ENCODE measurements at places on chromosomes 5 and 9.

GRCh38 chr5:103612545-103612944 lies 50.0 kb upstream of the NUDT12 start:
- DNase-seq = no peak

DNA sequence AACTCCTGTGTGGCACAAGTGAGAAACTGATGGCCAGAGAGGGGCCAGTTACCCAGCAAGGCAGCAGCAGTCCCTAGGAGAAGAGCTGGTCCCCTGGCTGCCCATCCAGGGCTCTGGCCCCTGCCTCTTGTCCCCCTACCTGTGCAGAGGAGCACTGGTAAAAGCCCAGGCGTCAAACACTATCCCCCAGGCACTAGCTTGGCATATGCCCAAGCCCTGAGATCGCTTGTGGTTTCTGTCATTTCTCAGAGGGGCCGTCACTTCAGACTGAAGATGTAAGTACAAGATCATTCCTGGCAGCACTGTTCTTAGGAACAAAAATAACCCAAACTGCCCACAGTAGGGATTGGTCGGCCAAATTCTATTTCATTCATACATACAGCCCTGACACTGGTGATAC lies 53.9 kb downstream of the COL15A1 start:
- DNase-seq = no peak

GRCh38 chr5:65925044-65925600 lies 1.3 kb upstream of the ERBIN start:
- peak; percentile 61 for DNase-seq

DNA sequence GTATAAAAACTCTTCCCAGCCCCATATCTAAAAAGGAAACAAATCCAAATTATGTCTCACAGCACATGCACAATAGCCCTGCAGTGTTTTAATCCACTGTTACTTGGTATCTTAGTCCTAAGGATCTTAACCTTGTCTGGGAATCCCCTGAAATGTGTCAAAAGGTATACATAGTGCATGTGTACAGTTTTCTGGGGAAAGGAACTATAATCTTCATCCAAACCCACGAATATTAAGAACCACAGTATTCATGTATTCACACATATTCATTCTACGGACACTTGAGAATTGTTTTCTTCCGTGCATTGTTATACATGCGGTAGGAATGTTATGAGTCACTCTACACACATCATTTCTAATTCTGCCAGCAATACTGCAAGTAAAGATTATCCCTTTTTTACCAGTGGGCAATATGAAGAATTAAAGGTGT lies 47.8 kb upstream of the SNX2 start:
- DNase-seq = no peak

DNA sequence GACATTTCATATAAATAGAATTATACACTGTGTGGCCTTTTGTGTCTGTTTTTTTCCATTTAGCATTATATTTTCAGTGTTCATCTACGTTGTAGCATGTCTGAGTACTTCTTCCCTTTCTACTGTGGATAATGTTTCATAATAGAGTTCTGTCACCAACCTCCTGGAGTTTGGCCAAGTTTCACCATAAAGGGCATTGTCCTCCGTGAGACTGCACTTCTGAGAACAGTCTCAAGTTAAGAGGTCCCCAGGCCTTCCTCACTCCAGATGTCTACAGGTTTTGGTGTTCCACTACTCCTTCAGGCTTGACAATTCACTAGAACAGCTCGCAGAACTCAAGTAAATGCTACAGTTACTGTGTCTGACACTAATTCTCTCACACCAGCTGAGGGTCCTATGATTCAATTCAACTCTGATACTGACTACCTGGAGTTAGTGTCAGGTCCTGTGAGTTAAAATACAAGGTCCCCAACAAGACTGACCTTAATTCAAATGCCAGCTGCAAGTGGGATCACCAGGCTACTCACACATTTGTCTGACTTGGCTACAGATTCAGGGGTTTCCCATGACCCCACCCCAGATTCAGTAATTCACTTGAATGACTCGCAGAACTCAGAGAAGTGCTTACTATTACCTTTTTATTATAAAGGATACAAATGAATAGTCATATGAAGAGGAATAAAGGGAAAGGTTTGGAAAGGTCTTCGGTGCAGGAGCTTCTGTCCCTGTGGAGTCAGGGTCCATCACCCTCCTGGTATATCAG lies 31.1 kb downstream of the SLC35A4 start:
- DNase-seq = no peak

DNA sequence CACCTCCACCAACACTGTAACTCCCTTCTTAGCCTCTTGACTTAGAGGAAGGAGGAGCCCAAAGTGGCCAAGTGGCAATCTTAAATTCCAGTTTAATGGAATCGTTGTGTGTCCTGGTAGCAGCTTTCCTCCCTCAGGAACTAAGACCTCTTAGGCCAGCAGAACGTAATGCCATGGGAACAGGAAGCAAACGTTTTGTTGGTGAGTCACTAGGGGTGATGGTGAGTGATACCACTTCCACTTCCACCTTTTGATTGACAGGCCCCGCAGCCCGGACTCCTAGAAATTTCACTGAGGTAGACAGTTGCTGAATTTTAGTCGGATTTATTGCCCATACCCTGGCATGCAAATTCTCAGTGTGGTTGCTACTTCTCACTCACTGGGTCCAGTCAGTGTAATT lies 94.2 kb upstream of the FBN2 start:
- DNase-seq = no peak

DNA sequence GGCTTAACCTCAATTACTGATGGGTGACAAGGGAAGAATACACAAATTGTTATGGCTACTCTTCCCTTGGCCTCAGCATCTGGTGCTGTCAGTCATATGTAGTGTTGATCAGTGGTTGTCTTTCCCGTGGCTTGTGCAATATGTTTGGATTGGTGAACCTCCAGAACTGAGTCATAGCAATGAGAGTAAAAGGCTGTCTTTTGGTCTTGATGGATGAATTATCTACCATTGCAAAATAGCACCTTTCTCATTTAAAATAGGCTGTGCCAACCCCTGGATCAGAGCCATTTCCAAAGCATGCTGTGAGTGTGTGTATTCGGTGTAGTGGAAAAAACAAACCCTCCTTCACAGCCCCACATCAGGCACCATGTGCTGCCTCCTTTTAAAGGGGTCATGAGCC lies 14.6 kb upstream of the F2R start:
- no peak for DNase-seq
